Amniotic stem cell (primary cell): ENCODE measurements at places on chromosomes 5 and 9.

GRCh38 chr5:82312373-82312856 lies 34.3 kb upstream of the RPS23 start:
- peak; percentile 67 for DNase-seq

DNA sequence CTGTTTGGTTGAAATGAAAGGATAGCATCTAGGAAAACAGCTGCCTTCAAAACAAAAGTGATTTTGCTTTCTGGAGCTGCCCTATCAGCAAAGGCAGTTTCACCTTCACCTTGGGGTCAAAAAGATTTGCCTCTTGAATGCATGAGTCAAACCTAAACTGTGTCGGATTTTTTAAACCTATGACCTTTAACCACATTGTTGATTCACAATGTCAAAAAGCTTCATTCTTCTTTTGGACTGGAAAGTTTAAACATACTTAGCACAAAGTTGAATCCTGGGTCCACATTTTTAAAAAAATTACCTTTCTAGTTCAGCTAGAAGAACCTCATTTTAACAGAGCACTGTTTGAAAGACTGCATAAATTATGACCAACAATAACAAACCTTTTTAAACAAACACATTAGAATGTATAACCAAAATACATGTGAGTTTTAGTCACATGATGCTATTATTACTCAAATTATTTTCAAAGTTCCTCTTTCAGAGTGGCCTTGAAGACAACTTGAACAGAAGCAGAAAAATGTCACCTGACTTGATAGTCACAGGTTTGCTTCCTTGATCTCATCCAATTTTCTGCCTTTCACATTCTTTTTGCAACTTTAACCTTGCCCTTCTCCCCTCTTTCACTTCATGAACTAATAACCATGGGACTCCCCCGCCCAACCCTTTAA lies 109.7 kb upstream of the LHFPL2 start:
- no peak for DNase-seq

GRCh38 chr5:35651002-35651756 lies 33.5 kb downstream of the SPEF2 start:
- peak; percentile 18 for DNase-seq

DNA sequence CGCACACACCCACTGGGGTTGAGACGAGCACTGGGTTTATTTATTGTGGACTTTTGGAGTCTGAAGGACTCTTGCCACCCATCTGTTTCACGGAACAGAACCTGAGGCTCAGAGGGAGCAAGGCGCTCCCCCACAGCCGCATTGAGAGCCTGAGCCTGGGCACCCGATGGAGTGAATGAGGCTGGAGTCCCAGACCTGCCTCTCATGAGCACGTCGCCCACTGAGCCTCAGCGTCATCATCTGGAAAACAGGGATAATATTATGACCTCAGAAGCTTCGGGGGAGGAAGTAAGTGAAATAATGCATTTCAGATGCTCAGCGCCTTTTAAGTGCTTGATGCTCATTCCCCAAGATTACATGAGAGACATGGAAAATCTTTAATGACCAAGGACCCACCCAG lies 5.5 kb downstream of the NEK6 start:
- DNase-seq = no peak

- no peak for DNase-seq
Observed at GRCh38 chr5:80655231-80655774, 520 bp upstream of the DHFR start.

DNA sequence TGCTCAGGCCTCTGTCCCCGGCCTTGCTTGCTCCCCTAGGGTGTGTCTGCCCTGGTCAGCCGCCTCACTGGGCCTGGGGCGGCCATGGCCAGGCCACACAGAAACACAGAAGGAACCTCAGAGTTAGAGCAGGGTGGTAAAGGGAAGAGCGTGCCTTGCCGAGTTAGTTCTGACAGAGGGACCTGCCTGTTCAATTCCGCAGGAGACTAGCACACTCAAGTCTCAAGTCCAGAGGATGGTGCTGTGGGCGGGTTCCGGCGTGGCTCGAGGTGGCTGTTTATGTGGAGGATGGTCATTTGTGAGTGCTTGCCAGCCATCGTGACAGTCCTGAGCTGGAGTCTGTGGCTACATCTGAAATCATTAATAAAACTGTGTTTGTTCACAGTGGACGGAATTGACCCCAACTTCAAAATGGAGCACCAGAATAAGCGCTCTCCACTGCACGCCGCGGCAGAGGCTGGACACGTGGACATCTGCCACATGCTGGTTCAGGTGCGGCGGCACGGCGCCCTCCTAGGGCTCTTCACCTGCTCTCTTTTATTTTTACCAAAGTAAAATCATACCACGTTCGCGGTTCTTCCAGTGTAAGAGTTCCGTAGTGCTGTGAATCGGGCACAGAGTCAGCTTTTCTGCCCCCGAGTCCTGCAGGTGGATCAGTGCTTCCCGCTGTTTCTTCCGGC lies 95.5 kb upstream of the CACNA1B start:
- no peak for DNase-seq

DNA sequence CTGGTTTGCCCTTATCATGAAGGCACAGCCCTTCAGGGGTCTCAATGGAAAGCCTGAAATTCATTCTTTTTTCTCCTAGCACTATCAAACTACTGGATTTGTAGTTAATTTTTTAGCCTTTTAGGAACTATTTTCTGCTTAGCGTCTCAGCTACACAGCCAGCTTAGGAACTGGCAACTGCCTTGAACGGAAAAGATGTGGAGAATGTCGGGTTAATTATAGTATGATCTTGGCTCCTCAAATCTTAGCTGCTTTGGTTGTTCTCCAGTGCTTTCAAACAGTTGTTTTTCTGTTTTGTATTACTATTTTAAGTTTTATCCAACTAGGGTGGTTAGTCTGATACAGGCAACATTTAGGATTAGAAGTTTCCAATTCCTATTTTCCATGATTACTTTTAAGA lies 44.1 kb downstream of the CCNH start:
- DNase-seq = no peak

GRCh38 chr9:136774416-136775045 lies 10.2 kb upstream of the LCN15 start:
- DNase-seq = no peak

- DNase-seq = no peak
Observed at GRCh38 chr9:18604767-18605730, 131.1 kb downstream of the ADAMTSL1 start.

- no peak for DNase-seq
Observed at GRCh38 chr9:14344941-14345353, 31.0 kb upstream of the NFIB start.

GRCh38 chr9:108579757-108580439 lies 275.9 kb downstream of the ACTL7B start:
- no peak for DNase-seq

- DNase-seq = no peak
Observed at GRCh38 chr5:181161534-181162175, 14.3 kb downstream of the OR2V2 start.

GRCh38 chr9:135117281-135117680 lies 29.8 kb downstream of the OLFM1 start:
- no peak for DNase-seq

DNA sequence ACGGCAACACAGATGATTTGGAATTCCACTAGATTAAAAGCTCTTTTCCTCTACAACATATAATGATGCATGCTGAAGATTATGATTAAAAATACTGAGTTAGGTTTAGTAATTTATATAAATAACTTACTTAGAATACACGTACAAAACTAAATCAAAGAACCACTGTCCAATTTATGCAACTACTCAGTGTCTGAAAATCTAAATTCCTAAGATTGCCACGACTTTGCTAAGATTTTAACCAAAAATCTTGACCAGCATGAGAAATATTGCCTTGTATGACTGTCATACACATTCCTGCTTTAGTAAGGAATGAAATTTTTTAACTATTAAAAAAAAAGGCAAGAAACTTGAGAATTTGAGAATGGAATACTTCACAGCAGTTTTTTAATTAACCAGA lies 292.4 kb downstream of the ZNF608 start:
- DNase-seq = no peak

GRCh38 chr5:6786786-6787495 lies 73.7 kb downstream of the TENT4A start:
- no peak for DNase-seq

DNA sequence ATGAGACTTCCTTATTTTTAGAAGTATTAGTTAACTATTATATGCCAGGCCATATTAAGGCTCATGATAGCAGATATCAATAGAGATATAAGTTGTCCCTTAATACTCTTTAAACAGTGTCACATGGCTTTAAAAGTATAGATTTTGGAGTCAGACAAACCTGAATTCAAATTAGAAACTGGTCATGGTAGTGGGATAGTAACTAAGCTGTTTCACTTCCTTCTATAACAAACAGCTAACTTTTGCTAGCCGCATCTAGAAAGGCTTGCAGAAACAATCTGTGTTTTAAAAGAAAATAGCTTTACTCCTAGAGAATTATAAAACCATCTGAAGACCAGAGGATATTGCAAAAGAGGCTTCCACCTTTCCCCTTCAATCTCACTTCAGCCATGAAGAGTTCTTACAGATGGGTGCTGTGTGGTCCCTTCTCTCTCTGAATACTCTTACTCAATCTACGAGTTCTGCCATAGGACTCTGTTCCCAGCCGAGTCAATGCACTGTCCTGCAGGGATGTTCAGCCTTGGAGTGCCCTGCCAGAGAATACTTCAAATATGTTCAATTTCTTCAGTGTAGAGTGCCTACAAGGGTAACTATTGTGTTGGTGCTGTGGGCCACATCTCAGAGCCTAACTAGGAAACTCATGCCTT lies 810.2 kb downstream of the EFNA5 start:
- DNase-seq = no peak

DNA sequence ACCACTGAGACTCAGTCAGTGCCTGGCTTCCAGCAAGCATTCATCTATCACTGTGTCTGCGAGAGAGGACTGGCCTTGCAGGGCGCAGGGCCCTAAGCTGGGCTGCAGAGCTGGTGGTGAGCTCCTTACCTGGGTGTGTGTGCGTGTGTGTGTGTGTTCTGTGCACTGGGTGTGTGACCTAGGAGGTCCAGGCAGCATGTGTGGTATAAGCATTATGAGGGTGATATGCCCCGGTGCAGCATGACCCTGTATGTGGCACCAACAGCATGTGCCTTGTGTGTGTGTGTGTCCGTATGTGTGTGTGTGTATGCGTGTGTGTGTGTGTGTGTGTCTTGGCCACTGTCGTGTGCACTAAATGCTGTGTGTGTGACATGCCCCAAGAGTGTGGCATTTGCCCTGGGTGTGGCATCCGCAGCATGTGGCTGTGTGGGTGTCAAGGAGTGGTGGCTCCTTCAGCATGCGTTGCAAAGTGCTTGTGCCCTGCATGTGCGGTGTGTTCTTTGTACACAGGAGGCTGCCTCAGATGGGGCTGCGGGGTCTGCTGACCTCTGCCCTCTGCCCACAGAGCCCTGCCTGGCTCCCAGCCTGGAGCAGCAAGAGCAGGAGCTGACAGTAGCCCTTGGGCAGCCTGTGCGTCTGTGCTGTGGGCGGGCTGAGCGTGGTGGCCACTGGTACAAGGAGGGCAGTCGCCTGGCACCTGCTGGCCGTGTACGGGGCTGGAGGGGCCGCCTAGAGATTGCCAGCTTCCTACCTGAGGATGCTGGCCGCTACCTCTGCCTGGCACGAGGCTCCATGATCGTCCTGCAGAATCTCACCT lies 3.3 kb downstream of the FGFR4 start:
- DNase-seq = no peak

- no peak for DNase-seq
Observed at GRCh38 chr5:177981296-177982071, 14.6 kb downstream of the PROP1 start.

DNA sequence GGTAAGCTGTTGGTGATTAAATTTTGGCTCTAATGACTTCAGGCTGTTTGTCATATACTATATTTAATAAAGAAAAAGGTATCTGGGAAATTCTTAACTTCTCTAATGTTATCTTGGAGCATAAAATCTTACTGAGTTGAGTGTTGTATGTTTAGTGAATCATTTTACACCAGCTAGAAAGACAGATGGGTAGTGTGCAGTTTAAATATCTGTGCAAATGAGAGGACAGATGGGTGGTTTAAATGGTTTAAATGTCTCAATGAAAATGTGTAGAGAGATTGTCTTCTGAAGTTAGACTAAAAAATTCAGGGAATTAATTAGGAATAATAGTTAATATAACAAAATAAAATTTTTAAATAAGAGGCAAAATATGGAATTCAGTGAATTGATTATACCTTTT lies 114.5 kb downstream of the FER start:
- no peak for DNase-seq

DNA sequence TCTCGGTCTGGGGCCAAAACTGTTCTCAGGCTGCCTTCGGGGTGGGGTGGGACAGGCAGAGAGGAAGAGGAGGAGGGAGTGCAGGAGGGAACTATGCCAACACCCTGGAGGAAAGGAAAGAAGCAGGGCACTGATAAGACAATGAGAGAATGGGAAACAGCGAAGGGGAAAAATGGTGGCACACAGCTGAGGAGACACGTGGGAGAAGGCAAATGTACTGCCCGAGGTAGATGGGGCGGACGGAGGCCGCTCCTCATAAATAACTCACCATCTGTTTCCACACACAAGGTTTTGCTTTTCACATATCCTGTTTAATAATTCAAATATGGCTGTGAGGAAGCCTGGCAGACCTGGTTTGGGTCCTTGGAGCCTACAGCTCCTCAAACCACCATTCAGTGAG lies 148.2 kb upstream of the LRRTM2 start:
- DNase-seq = no peak

- no peak for DNase-seq
Observed at GRCh38 chr5:14420101-14420811, 161.3 kb upstream of the OTULINL start.

DNA sequence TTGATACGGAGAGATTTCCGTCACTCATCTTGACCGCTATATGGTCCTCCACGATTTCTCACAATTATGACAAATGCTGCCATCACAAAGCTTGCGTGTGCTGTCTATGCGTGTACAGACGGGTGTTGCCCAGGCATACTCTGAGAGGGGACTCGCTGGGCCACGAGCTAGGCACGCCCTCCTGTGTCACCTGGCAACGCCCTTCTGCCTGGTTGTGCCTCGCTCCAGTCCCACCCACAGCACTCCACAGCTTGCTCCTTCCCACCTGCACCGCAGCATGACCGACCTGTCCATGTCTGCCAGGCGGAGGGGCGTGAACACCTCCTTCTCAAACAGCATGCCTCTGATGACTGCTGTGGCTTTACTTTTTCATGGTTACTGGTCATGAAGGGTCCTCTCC lies 55.6 kb downstream of the CAMSAP1 start:
- no peak for DNase-seq

DNA sequence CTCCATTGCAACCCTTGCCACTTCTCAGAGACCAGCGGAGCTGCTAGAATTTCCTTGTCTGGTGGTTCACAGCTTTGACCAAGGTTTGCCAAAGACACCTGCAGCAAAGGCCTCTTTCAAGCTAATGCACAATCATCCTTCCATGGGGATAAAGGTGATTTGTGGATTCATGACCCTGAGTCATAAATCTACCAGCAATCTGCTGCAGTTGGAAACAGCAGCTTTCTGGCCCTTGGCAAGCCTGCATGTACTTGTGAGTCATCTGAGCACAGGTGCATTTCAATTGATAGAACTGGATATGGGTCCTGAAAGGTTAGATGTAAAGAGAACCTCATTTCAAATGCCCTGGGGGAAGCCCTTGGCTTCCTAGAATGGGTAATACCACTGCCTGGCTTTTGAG lies 21.6 kb upstream of the TCF7 start:
- no peak for DNase-seq
